ENCODE measurements at places on chromosomes 7 and 10.

GRCh38 chr10:117622471-117623184 is 80.1 kb downstream of the EMX2 start:
- DNase-seq, result no peak

- no peak for DNase-seq
Measured at GRCh38 chr10:34814913-34815184, 247 bp downstream of the PARD3 start.

GRCh38 chr10:31353574-31353973 is 34.6 kb downstream of the ZEB1 start:
- no peak for DNase-seq

- no peak for DNase-seq
Measured at GRCh38 chr10:122049076-122049475, 60.1 kb downstream of the TACC2 start.

DNA sequence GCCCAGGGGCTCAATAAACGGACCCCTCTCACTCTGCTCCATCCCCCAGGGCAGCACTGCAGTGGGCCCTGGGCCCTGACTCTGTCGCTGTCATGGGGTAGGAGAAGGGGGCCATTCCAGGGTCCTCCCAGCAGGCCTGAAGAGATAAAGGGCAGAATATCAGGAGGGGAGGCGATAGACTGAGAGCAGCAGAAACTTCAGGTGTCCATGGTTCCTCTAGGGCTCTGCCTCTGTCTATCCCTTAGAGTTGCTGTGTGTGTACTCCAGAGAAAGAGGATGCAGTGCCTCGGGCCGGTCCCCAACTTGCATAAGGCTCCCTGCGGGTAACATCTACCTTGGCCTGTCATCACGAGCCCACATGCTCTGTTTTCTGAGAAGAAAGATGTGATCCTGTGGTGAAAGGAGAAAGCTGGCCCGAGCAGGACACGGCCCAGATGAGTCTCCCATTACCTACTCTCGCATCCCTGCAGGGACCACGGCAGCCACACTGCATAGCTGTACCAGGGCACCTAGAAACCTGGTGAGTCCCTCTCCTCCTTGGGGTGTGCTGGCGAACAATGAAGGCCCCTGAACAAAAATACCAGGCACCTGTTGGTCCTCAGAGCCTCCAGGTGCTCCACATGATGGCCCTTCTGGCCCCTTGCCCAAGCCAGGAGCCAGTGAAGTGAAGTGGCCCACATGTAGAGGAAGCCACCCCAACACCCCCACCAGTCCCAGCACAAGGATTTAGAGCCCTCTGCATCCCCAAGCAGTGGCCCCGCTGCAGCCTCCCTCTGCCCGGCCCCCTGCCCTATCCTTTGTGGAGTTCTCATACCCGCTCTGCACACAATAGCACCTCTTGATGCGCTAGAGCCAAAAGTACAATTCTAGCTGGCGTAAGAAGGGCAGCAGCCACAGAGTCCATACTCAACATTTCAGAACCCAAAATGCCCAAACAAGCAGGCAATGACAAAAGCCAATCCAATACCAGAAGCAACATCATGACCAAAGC is 106.8 kb downstream of the ARHGAP22 start:
- DNase-seq, result no peak

DNA sequence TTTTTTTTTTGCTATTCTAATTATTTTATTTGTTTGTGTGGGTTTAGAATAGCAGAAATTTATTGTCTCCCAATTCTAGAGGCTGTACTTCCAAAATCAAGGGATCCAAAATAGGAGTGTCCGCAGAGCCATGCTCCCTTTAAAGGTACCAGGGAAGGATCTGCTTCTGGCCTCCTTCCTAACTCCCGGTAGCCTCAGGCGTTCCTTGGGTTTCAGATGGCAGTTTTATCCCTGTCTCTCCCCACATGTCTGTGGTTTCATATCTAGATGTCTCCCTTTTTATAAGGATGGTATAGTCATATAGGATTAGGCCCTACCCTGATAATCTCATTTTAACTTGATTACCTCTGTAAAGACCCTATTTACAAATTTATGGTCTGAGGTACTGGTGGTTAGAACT is 48.4 kb downstream of the BMPR1A start:
- no peak for DNase-seq

- DNase-seq, result no peak
Measured at GRCh38 chr10:373526-374309, 238.5 kb downstream of the ZMYND11 start.

DNA sequence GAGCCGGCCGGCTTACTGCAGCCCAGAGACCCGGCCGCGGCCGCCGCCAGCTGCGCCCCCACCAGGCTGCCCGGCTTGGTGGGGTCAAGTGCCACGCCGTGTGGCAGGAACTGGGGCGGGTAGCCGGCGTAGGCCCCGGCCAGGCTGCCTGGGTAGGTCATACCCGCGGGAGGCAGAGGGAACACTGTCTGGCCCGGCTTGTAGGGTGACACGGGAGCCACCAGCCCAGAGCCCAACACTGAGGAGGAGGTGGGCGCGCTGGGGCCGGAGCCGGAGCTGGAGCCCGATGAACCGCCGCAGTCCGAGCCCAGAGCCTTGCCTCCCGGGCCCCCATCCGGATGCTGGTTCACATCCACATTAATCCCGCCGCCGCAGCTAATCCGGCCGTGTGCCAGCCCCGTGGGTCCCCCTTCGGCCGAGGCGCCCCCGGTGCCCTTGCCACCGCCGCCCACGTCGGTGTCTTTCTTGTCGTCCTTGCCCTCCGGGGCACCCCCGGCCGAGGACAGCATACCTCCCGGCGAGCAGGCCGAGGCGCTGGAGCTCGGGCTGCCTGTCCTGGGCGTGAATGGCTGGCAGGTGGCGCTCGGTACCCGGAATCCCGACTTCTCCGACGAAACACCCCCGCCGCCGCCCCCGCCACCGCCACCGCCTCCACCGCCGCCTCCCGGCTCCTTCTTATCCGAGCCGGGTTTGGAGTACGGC is 2.0 kb downstream of the ZNF503 start:
- no peak for DNase-seq

- DNase-seq, result no peak
Measured at GRCh38 chr7:74181821-74182220, 7.7 kb downstream of the EIF4H start.

Measured in activated CD8-positive, alpha-beta memory T cell treated with anti-CD3 and anti-CD28 coated beads for 48 hours (primary cell).